AG09309 (cell line): ENCODE measurements at places on chromosomes 2 and 18.

DNA sequence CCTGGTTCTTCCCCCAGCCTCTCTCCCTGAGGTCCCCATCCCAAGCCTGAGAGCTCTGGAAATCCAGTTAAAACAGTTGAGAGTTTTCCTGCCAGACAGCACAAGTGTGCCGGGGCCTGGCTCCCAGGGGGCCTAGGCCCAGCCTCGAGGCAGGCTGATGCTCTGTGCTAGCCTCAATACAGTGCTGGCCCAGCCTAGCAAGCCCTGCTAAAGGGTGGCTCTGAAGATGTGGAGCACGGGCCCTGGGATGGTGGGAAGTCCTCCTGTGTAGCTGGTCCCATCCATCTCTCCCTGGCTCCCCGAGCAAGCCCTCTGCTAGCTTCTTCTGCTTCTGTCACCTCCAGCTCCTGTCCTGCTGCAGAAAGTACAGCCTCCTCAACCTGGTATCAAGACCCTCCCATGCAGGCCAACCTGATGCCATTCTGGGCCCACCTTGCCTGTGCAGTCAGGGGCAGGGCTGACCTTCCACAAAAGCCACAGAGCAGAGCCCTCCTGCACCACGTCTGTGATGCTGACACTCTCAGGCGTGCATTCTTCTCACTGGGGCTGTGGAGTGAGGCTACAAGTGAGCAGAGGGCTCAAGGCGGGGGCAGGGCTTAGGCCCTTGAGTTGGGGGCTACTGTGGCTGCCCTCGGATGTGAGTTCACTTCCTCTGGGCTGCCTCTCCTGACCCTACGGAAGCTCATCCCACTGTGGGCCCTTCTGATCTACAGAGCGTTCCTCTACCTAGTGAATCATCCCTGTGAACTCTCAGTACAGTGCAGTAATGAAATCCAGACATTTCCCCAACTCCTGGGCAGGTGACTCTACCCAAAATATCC is 60.1 kb upstream of the LAPTM4A start:
- no peak for DNase-seq

- no peak for DNase-seq
These were observed 47.7 kb downstream of the BCL2 start for GRCh38 chr18:63271881-63272299.

DNA sequence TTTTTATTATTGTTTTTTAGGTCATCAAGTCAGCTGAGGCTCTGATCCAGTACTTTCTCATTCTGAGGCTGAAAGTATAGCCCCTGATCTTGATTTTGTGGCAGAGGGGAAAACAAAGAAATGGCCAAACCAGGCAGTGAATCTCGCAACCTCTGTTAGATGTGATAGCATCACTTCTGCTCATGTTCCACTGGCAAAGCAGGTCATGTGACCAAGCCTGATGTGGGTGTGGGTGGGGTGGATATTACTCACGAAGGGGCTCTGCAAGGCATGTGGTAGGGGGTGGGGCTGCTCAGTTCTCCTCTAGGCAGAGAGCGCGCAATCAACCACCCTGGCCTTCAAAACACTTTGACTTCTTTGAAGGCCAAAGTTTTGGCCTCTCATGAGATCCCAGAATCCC is 254.2 kb downstream of the MYCN start:
- no peak for DNase-seq

GRCh38 chr2:44330801-44331200 is 30.5 kb downstream of the PREPL start:
- no peak for DNase-seq

DNA sequence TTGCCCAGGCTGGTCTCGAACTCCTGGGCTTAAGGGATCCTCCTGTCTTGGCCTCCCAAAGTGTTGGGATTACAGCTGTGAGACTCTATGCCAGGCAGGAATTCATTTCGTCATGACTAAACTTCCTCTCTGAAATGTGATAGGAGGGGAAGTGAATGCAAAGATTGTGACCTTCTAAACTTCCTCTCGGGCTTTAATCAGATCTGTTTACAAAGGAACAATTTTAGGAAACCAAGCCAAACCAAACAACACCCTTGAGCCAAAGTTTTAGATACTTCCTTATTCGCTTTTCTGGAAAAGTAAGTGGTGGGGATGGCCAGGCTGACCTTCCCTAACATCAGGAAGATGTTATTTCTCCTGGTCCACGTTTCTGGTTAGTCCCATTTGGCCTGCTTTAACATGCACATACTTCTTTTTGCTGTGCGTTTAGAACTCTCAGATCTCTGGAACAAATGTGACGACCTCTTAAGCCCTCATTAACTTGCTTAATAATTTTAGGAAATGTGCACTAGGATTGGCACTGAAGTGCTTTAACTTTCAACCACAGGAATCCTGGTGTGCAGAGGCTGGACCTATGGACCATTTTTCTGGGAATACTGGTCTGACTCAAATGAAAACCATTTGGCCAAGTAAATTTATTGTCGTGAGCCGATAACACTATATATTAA is 33.2 kb upstream of the YES1 start:
- no peak for DNase-seq

DNA sequence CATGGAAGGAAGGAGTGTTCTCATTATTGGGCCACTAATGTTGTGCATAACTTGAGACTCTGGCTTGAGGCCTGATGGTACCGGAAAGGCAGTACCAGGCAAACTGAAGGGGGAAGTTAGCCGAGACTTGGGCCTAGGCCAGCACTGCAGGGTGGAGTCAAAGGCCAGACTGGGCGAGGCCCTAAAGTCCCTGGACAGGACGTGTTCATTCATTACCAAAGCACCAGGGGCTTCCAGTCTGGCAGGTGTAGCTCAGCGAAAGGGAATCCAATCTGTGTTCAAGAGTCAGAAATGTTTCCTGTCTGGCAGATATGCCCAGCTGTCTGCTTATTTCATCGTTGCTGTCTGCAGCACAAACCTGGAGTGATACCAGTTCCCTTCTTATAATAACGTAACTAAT is 4.7 kb upstream of the ITSN2 start:
- DNase-seq, result no peak

- peak; percentile 27 for DNase-seq
These were observed 14.4 kb downstream of the INHBB start for GRCh38 chr2:120360307-120360855.

DNA sequence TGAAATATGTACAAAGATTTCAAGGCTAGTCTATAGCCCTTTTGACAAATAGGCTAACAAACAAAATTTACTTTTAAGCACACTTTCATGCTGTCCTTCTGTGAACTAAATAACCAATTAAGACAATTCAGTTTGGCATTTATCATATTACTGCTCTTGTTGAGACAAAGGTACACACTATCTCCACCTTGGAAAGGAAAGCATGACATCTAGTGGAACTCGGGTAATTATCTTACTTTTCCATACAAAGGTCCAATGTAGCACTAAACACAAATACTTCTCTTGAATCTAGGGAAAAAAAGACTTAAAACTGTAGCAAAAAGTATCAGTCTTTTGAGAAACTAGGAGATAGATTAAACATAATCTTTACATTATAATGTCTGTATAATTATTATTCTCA is 125.0 kb upstream of the CD226 start:
- DNase-seq, result no peak

DNA sequence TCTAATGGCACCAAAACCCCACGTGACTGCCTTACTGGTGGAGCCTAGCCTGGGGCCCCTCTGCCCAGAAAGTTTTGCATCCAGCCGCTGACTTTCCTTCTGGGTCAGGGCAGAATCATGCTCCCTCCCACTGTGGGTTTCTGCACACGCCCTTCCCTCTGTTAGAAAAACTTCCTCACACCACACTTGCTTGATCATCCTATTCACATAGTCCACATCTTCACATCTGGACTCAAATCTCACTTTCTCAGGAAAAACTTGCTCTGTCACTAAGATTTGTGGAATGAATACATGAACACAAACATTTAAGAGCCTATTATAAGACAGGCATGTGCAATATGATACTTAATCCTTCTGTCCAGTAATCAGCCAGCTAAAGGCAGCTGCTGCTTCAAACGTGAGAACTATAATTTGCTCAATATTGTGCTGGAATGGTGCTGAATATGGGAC is 274.7 kb downstream of the RND3 start:
- DNase-seq, result peak; percentile 75

DNA sequence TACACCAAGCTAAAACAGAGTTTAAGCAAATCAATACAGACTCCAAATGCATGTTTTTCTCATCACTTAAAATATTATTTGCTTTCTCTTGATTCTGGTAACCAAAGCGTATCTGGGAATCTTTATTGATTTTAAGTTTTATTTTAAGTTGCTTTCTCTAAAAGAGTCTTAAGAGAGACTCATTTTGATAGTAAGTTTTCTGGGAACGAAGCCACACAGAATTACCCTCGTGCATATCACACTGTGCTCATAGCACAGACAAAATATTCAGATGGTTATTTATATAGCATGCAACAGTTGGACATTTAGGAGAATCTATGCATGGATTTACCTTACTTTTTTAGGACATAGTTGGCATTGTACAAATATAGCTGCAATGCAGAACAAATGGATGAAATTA is 597.5 kb upstream of the NRXN1 start:
- no peak for DNase-seq

GRCh38 chr2:191625016-191625415 is 52.9 kb upstream of the NABP1 start:
- no peak for DNase-seq

- DNase-seq, result no peak
These were observed 39.6 kb downstream of the MOB4 start for GRCh38 chr2:197555467-197555866.

GRCh38 chr2:196229013-196229412 is 57.6 kb upstream of the STK17B start:
- no peak for DNase-seq

- no peak for DNase-seq
These were observed 56.5 kb downstream of the TCF7L1 start for GRCh38 chr2:85189606-85190270.

GRCh38 chr2:72722492-72723070 is 103.3 kb downstream of the EXOC6B start:
- DNase-seq, result peak; percentile 8

DNA sequence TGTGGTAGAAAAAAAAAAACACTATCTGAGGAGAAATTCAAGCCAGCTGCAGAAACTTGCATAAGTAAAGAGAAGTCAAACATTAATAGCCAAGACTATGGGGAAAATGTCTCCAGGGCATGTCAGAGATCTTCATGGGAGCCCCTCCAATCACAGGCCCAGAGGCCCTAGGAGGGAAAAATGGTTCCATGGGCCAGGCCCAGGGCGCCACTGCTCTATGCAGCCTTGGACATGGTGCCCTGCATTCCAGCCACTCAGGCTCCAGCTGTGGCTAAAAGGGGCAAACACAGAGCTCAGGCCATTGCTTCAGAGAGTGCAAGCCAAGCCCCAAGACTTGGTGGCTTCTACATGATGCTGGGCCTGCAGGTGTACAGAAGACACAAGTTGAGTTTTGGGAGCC is 354.7 kb downstream of the NBAS start:
- DNase-seq, result no peak

DNA sequence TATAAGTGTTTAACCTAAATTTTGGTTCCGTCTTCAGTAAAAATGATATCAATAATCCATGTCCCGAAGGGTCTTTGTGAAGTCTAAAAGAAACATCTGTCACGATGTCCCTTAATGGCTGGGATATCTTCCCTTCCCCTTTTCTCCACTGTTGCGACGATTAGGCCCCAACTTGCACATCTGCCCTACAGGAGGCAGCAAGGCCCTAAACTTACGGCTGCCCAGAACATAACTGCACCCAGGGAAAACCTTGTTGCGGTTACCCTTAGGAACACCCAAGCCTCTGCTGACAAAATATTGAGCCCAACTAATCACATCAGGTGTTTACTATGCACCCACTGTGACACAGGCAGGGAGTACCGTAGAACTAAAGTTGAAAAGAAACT is 1.3 kb upstream of the SMAD2 start:
- DNase-seq, result no peak

DNA sequence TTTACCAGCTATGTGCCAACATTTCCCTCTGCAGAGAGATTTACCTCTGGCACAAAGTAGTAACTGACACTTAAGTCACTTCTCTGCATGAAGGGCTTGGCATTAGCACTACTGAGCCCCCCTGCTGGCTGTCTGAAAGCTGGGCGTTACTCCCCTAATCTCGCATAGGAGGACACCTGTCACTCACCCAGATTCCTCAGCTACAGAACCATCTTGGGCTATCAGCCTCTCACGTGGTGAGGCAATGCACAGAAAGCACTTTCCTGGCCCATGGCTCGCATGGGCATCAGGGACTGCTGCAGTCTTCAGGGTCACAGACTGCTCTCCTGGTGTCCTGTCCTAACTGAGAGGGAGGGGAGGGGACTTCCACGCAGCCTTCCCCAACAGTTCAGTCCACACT is 12.0 kb downstream of the SERPINE2 start:
- DNase-seq, result no peak

GRCh38 chr2:100664756-100665101 is 101.9 kb downstream of the PDCL3 start:
- DNase-seq, result no peak

DNA sequence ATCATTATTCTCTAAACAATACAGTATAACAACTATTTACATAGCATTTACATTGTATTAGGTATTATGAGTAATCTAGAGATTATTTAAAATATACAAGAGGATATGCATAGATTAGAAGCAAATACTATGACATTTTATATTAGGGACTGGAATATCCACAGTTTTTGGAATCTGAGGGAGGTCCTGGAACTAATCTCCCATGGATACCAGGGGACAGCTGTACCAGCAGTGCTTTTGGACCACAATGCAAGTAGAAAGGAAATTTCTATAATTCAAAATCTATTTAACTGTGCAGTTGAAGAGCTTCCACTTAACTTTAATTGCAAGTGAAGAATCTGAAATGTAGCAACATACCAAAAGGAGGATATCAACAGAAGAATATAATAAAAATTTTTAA is 120.8 kb downstream of the LTBP1 start:
- DNase-seq, result no peak

- no peak for DNase-seq
These were observed 239.3 kb downstream of the TWIST2 start for GRCh38 chr2:239087046-239087710.

DNA sequence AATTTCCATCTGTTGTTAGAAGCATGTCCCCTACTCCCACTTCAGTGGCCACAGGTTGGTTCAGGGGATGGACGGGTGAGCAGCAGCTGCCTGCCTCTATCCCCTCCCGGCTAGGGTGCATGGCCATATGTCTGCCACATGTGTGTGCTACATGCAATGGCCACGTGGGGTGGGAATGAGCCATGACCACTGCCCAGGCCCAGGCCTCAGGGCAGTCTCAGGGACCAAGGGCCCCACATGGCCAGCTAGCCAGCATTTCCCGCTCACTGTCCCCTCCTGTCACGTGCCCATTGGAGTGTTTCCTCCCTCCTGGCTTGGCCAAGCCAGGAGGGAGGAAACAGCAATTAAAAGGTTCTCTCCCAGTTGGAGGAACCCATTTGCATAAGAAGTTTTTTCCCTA is 117.1 kb downstream of the KCNS3 start:
- DNase-seq, result no peak

DNA sequence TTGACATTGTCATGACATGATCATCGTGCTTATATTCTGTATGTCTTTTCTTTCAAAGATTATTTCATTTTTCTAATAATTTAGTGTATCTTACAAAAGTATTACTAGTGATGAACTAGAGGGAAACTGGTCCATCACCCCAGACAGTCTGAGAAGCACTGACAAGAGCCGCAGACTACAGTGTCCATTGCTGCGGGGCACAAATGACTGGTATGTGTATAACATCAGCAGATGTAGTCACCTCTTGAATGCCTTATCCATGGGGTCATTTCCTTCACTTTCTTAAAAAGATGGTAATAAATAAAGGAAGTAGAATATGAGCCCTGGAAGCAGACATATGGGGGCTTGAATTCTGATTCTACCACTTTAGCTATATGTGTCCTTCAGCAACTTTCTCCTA is 29.6 kb downstream of the NEMP2 start:
- DNase-seq, result no peak
